Stomach (tissue), 19 donors: ENCODE measurements at places on chromosomes 1 and 21. TPM values are rescaled to one million over a fixed set of nuclear protein-coding genes. Genes with fewer than 3 reads are reported as not detected.

The KIF21B gene
- total RNA-seq: 8.8 TPM

The MAEL gene
- total RNA-seq: not detected

The UTS2 gene
- 0.73 TPM for total RNA-seq

The TFF2 gene
- total RNA-seq: 2,230 TPM

The SPATA21 gene
- not detected for total RNA-seq

The RIT1 gene
- 41.0 TPM for total RNA-seq

DNA sequence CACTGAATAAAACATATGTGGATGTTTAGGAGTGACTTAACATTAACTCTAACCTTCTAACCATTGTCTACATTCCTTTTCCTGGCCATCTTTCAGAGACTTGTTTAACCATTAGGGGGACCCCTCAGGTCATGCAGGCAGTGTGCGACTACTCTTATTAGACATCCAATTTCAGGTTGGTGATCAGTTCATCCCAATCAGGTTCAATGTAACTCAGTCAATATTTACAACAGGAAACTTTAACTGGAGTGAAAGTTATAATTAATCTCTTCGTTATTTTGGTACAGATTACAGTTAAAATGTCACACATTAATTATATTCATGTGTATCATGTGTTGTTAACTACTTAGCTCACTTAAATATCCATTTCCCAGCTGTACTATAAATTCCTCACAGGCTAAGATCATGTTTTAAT, 68.8 kb upstream of the RGS1 start:
- peak; percentile 40 for DNase-seq

DNA sequence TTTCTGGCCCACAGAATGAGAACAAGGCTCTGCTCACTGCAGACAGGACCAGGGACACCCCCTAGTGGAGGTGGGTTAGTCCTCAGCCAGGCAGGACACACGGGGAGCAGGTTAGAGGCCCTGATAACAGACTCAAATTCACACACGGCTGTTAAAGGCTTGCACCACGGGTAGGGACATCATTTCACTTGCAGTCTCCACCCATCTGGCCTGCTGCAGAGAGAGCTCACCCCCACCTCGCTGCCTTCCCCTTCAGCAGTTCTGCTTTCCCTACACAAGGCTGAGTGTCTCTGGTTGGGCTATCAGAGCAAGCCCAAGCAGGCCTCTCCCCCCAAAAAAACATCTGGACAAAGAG, 20.6 kb downstream of the MEF2D start:
- DNase-seq: no peak

DNA sequence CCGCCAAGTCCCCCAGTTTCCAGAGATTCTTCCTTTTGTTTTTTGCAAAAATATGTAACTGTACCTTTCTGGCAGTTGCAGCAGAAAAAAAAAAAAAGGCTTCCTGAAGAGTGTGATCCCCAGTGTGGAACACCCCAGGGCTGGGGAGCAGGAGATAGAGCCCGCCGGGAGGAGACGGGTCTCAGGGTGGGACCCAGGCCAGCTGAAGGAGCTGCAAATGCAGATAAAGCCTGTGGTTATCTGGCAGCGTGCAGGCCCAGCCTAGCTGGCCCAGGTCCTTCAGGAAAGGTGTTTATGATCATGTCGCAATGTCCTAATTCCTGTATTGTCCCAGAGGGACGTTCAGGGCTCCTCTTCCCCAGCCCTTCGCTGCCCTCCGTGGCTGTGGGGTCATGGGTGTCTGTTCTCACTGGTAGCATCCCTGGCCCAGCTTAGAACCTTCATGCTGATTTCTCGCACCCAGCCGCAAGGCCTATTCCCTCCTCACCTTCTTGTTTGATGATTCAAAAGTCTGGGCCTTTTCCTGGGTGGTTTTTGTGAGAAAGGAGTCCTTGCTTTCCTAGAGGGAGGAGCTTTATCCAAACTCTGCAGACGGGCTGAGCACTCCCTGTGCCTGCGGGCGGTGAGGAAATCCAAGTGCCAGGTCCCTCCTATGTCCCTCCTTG, 26.2 kb downstream of the RNF187 start:
- DNase-seq: no peak

DNA sequence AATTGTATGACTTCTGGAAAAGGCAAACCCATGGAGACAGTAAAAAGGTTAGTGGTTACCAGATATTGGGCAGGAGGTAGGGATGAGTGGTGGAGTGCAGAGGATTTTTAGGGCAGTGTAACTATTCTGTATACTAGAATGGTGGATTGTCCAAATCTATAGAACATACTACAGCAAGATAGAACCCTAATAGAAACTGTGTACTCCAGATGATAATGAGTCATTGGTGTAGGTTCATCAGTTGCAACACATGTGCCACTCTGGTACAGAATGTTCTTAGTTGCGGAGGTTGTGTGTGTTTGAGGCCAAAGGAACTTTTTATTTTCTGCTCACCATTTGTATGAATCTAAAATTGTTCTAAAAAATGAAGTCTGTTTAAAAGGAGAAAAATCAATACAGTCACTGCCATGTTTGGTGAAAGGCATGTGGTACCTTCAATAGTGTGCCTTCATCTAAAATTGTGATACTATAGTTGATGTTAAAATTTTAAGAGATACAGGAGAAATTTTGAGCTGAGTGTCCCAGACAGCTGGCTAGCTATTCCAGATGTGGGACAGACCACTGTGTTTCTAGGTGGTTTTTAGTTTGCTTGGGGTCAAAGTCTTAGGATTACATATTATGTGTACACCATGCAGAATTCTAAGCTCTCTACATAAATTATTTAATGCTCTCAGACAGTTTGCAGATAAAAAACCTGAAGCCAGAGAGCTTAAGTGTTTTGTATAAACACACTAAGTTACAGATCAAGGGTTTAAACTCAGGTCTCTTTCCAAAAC, 150.5 kb downstream of the RPS6KC1 start:
- DNase-seq: no peak

- no peak for DNase-seq
Measured at GRCh38 chr21:41487082-41487481, 20.9 kb downstream of the TMPRSS2 start.

GRCh38 chr21:44432841-44433790, 22.2 kb upstream of the LRRC3 start:
- DNase-seq: no peak

GRCh38 chr1:230172016-230172537, 105.0 kb downstream of the GALNT2 start:
- DNase-seq: no peak

DNA sequence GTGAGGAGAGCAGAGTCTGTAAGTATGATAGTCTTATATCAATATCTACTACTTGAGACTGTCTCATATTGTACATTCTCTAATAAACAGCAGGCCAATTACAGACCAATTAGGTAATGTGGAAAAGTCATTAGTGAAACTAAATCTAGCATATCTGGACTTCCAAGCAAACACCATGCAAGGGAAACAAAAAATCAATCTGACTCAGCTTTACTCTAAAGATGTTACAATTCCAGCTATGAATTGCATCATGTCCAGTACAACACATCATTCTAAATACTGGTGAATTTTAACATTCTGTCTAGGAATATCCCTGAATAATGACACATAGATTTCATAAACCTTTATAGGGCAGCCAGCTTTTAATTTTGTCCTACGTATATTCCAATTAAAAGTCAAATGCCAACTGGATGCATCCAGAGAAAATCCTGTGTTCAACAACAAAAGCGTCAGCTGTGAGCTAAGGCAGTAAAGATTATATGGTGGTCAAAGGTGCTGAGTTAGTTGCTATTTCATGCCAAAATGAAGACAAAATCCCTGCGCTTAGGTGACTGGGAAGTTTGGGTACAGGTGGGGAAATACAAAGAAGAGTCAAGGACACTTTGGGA, 159.3 kb downstream of the TTLL7 start:
- no peak for DNase-seq

GRCh38 chr1:23168445-23169194, at the start of gene LUZP1:
LUZP1 (minus strand) TSS chr1:23168856.
- peak; percentile 92 for DNase-seq

- no peak for DNase-seq
Measured at GRCh38 chr1:201639826-201640225, 100.9 kb downstream of the NAV1 start.

DNA sequence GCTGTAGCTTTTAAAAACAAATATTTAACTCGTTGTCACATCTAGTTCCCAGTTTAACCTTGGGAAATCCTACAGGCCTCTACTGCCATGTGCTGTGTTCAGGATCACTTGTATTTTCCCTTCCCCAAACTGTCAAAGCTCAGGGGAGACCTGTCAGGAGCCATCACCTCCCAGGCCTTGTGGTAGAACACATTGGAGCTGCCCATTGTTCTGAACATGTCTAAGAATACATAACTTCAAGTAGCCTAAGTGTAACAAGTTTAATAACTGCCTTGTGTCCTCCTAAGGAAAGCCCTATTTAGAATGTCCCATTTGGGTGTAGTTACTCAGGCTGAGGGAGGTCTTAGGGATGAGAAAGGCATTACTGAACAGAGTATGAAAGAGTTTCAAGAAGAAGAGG, 28.6 kb upstream of the PIGC start:
- DNase-seq: no peak

DNA sequence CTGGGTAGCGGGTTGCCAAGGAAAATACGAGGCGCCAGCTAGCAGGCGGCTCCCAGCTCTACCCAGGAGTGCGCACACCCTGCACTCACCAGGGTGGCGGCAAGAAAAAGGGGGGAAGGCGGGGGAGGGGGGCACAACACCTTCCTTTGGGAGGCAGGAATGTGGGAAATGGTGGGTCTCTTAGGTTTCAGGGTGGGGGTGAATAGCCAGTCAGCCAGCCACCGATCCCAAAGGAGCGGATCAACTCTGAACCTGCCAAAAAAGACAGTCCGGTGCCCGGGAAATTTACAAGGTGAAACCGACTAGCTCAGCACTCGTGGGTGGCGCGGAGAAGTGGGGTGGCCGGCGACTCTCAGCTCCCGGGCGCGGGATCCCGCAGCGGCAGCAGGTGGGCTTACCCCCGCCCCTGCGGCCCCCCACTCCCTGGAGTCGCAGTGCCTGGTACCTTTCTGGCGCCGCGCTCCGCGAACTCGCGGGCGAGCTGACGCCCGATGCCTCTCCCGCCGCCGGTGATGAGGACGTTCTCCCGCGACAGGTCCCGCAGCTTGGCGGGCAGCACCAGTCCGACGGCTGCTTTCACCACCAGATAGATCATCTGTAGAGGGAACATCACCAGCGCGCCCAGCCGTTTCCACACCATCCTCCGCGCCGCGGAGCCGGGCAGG, 1.2 kb downstream of the DHRS3 start:
- DNase-seq: no peak

GRCh38 chr1:18924221-18924691, 21.9 kb upstream of the ALDH4A1 start:
- DNase-seq: no peak

GRCh38 chr1:108556499-108556898, 3.4 kb upstream of the EEIG2 start:
- DNase-seq: no peak

DNA sequence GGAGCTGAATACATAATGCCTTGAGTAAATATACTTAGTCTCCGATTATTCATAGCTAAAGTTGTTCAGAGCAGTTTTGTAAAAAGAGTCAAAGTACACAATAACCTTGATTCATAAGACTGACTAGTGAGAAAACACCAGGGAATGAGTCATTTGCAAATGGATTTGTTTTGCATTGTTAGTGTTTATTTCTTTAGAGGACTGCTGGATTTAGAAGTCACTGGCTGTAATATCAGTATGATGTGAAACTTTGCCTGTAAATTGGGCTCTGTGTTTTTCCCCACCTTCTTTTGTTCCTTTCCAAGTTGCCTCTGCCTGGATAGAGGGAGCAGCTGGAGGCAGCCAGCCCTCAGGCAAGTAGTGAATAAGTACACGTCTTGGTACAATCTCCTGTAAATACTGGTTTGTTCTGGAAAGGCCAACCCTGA, 474.7 kb downstream of the NUF2 start:
- no peak for DNase-seq

DNA sequence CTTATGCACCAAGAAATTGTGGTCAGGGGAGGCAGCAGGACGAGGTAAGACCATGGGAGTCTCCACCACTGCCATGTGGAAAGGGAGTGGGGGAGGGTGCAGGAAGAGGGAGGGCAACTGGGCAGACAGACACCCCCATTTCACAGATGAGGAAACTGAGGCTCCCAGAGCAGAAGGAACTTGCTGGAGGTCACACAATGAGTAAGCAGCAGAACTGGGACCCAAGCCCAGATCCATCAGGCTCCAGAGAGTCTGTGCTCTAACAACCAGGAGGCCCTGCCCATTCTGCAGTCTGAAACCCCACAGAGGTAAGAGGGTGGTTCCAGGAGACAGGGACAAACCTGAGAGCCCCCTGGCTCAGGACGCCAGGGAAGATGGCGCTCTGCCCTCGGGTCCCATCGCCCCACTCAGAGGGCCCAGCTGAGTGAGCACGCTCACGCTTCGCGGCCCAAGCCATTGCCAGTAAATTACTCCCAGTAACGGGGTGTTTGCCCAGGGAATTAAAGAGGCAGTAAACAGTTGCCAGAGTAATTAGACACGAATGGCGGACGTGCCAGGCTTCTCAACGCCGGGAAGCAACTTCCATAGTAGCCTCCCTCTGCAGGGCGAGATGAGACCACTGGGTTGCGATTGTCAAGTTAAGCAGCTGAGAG, 59.2 kb downstream of the MATN1 start:
- no peak for DNase-seq

DNA sequence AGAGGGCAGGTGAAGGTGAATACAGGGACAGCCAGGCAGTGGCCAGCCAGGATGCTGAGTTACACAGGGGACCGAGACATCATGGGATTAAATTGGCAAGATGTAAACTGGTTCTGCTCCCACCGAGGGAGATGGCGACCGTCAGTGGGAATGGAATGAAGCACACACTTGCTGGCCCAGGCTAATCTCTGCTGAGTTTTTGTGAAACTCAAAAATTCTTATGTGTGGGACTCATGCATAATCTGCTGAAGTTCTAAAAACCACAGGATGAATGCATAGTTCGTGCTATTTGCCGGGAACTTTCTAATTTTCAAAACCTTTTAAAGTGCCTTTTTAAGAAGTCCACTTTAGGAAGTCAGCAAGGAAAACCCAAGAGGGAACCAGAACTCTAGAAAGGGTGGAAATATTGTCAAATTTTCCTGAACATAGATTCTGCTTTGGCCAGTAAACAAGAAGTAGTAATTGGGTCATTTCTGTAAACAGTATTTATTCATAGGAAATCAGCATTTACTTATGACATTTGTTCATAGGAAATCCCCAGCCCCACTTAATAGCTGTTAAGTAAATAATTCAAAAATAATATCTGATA, 85.4 kb upstream of the ROR1 start:
- DNase-seq: no peak

GRCh38 chr1:235831148-235831547, 35.6 kb downstream of the LYST start:
- DNase-seq: no peak

DNA sequence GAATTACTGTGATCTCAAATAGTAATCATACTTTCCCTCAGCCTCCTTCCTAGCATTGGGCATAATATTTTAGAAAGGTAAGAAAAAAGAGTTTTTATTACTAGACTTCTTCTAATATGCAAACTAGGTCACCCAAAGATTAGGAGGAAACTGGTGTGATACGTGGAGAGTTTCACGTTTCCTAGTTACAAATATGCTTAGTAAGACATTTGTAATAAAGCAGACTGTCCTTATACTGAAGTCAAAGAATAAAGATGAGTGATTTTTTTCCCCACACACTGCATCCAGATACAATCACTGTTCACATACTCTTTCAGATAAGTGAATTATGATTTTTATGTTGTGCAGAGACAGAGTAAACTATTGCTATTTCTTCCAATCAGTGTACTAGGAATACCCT, 17.9 kb downstream of the LHX8 start:
- no peak for DNase-seq
